ENCODE measurements at places on chromosomes 6 and 20.
A peak's percentile ranks its signal among the peaks of the same experiment; 100 is the strongest.

DNA sequence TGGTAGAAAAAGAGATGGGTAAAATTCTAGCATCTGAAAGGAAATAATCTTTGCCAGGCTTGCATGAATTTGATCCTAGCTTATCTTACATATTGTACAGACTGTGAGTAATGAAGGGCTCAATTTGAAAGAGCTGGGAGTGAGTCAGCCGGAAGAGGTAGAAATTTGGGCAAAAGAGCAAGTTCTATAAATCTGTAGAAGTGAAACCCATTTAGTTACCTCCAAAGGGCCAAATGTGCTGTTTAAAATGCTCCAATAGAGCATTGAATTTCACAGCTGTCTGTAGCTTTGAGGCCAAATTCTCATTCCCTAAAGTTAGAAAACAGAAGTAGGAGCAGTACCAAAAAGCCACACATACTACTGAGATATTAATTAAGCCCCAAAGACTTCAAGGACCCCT, 466.1 kb downstream of the BTBD3 start:
- no peak for DNase-seq

GRCh38 chr6:162099685-162100084, 627.9 kb downstream of the PRKN start:
- DNase-seq: no peak

DNA sequence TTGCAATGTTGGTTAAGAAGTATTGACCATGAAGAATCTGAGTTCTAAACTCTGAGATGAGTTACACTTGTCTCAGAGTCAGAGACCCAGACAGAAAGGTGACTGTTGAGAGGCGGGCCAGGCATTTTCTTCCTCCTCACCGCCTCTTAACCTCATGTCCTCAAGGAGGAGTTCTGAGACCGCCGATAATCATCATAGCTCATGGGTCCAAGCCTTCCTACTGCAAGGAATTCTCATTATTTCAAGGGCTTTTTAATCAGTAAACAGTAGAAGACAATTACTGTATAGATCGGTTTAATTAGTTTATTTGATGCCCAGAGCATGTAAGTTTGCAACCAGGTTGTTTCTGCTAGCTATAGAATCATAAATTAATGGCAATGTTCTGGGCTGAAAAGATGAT, 382.4 kb upstream of the MMS22L start:
- no peak for DNase-seq

GRCh38 chr20:53749499-53749898, 155.9 kb upstream of the ZNF217 start:
- DNase-seq: no peak

DNA sequence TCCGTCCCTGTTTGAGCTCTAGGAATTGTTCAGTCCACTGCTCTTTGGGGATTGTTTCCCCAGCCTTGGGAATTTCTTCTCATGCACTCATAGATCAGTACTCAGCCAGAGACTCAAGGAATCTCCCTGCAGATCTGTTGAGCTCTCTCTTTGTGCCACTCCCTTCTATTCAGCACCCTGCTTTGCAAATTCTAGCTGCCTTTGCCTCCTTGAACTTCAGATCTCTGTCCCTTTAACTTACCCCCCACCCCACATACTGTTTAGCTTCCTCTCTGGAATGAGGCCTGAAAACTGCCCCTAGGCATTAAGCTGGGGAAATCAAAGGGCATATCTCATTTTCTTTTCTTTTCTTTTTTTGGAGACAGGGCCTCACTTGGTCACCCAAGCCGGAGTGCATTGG, 30.5 kb downstream of the QRSL1 start:
- no peak for DNase-seq

- DNase-seq: no peak
These were observed 95.0 kb downstream of the FOXC1 start for GRCh38 chr6:1704711-1705110.

GRCh38 chr20:20363799-20364592, 3.9 kb upstream of the INSM1 start:
- peak; percentile 86 for DNase-seq

- no peak for DNase-seq
These were observed 5.8 kb upstream of the PLTP start for GRCh38 chr20:45917790-45918141.

GRCh38 chr20:5559945-5560344, 190.3 kb upstream of the SHLD1 start:
- DNase-seq: no peak

DNA sequence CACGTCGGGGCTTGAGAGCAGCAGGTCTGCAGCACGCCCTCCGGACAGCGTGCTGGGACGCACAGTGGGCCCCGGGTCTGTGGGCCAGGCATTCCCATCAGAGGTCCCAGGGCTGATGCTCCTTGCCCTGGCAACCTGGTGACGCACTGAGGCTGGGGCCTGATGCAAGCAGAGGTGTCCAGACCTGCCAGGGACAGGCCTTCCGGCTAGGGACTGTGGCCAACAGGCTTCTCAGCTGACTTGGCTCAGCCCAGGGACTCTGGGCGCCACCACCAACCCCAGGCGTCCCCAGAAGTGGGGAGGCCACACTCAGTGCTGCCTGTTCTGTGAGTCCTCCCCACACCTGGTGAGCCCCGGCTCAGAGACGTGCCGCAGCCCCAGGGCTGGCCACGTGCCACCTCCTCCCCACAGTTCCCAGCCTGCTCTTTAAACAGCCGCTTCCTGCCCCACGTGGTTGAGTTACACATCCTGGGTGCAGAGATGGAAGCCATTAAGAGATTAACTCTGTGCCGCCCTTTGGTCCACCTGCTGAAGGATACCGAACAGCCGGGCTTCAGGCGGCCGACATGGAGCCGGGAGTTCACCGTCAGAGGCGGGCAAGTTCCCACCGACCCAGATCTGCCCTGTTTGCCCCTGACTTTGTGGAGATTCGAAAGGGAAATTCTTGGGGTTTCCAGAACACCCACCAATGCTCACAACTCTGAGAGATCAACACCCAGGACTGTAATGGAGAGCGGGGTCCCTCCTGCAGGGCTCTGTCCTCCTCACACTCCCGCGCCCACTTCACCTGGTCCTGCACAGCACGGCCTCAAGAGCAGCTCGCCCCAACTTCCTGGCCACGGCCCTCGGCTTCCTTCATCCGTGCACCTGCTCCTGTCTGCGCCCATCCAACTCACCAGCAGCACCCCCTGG, 37.6 kb upstream of the ZBP1 start:
- DNase-seq: peak; percentile 24

GRCh38 chr6:160027076-160027475, 58.2 kb downstream of the IGF2R start:
- no peak for DNase-seq

- DNase-seq: peak; percentile 70
These were observed 274.1 kb downstream of the TFAP2A start for GRCh38 chr6:10140824-10141223.

DNA sequence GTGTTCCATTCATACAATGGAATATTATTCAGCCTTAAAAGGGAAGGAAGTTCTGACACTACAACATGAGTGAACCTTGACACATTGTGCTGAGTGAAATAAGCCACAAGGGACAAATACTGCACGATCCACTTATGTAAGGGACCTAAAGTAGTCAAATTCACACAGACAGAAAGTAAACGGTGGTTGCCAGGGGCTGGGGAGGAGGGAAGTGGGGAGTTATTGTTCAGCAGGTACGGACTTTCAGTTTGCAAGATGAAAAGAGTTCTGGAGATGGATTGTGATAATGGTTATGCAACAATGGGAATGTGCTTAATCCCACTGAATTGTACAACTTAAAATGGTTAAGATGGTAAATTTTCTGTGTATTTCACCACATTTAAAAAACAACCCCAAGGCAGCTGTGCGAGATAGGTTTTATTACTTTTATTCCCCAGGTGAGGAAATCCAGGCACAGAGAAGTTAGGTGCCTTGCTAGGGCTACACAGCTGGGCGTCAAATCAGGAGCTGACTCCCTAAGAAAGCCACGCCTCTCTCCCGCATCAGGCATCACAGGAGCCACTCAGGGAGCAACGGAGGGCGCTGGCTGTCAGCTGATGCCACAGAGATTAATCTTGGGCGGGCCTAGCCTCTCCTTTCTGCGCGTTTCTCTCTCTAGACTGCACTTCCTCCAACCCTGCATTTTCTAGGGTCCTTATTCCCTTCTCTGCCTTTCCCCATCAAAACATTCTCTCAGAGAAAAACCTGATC, 9.3 kb upstream of the TRAF3IP2 start:
- peak; percentile 77 for DNase-seq

- DNase-seq: no peak
These were observed 117.8 kb downstream of the TCP11 start for GRCh38 chr6:35023091-35024000.

DNA sequence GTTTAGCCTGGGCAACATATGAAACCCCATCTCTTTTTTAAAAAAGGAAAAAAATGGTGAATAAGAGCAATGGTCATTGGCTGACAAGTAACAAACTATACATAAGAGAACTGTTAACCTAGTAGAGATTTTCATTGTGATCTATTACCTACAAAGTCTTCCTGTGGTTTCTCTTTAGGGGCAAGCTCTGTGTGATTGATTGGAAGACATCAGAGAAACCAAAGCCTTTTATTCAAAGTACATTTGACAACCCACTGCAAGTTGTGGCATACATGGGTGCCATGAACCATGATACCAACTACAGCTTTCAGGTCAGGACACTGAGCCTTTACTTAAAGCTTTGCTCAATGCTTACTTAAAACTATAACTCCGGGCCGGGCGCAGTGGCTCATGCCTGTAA, 19.2 kb downstream of the MGME1 start:
- DNase-seq: no peak

GRCh38 chr6:51303338-51303737, 484.7 kb downstream of the TFAP2B start:
- DNase-seq: no peak

- peak; percentile 81 for DNase-seq
These were observed 27.0 kb downstream of the TMEM14A start for GRCh38 chr6:52697903-52698302.

GRCh38 chr6:169210611-169211010, 43.0 kb downstream of the THBS2 start:
- DNase-seq: no peak

DNA sequence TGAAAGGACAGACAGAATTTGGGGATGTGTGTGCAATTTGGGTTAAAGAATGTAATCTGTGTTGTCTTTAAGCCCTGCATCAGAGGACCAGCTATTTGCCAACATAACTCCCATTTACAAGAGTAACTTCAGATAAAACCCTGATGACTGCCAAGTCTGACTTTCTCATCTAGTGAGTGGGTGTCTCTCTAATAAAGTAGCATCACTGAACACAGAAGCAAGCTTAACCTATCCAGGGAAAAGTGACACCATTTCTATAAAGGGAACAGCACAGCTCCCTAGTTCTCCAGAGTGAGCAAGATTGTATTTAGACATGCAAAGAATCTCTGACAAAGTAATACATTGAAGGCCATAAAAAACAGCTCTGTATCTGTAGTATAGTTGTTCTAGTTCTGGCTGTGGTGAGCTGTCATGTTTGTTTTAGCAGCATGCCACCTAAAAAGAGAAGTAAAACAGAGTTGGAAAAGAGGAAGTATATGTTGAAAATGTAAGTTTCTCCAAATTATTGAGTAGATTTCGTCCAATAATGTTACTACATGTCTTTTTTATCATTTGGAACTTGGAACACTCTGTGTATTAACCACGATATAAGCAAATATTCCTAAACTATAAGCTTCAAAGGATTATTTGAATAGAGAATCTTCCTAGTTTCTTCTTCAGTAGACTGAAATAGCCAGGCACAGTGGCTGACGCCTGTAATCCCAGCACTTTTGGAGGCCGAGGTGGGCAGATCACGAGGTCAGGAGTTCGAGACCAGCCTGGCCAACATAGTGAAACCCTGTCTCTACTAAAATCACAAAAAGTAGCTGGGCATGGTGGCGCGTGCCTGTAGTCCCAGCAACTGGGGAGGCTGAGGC, 8.8 kb upstream of the PIM1 start:
- DNase-seq: no peak

DNA sequence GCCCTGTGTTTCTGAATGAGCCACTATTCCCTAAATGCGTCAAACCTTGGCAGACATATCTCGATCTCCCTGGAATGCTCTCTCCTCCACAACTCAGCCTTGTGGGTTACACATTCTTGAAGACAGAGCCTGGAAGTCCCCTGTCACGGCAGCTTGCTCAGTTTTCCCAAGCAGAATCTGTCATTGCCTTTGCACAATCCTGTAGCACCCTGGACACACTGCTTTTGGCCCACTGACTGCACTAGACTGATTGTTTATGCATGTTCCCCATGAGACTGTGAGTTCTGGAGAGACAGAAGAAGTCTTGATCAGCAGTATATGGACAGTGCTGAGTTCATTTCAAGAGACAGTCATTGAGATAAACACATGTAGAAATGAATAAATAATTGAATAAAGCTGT, 406.7 kb downstream of the CD83 start:
- no peak for DNase-seq

GRCh38 chr6:141326426-141326825, 806.3 kb upstream of the GJE1 start:
- peak; percentile 52 for DNase-seq

GRCh38 chr20:31833130-31833930, 12.1 kb downstream of the FOXS1 start:
- peak; percentile 59 for DNase-seq

DNA sequence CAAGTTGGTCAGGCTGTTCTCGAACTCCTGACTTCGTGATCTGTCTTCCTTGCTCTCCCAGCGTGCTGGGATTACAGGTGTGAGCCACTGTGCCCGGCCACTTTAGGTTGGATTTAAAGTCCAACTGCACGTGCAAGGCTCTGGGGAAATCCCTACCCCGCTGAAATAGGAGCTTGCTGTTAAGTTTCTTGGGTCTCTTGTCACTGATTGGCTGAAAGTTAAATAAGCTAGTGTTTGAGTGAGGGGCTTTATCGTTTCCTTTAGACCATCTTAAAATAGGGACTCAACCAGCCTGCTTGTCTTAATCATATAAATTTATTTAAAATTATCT, 11.1 kb upstream of the SERINC1 start:
- no peak for DNase-seq

- no peak for DNase-seq
These were observed 143.1 kb upstream of the ESR1 start for GRCh38 chr6:151664390-151664789.

DNA sequence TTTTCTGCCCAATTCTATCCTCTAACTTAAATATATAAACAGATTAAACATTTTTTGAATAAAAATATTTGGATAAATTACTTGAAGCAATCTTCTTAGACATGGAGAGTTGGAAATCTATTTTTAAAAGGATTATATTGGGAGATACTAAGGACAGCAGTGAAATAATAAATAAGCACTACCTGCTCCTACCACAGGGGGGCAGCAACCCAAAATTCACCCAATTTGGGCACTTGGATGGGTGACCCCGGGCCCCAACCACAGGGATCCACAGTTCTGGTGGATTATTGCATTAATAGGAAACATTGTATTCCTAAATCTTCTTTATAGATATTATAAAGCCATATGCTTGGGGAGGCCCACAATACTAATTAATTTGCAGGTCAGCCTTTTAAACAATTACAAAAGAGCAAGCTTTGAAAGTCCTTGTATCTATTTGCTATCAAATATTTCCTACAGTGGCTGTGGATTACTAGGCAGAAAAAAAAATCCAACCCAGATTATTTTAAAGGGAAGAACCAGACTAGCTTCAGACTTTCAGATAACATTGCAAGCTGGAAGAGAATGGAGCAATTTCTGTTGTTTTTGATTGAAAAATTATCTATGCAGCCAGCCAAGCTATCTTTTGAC, 66.4 kb upstream of the PDE10A start:
- DNase-seq: peak; percentile 5

GRCh38 chr6:135577059-135577538, 79.6 kb upstream of the AHI1 start:
- no peak for DNase-seq

- DNase-seq: no peak
These were observed 386.8 kb downstream of the SAMD5 start for GRCh38 chr6:147895272-147895671.

All from NCI-H69 (cell line).